Activated effector memory CD4-positive, alpha-beta T cell treated with anti-CD3 and anti-CD28 coated beads, Interleukin-2, amount 50 U/mL, for 16 hours (primary cell): ENCODE measurements at places on chromosomes 7 and 10.

- no peak for DNase-seq
Measured at GRCh38 chr7:44987996-44988395, 9.2 kb upstream of the MYO1G start.

DNA sequence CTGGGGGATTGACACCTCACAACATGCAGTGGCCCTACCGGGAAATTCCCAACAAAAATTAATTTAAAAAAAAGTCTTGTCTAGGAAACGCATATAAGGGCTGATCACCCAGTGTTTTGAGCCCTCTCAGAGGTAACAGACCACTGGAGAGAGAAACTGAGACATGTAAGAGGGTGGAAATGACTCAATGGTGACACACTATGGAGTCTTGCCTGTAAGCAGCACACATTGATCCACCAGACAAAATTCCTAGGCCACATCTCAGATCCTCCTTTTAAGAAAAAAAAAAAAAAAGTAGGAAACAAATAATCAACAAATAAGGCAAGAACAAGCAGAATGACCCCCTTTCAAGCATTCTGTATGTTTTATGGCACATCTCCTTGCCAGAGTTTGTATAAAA is 296.2 kb downstream of the MAGI2 start:
- DNase-seq: no peak

GRCh38 chr10:73814896-73815718 is 3.7 kb upstream of the NDST2 start:
- no peak for DNase-seq

- DNase-seq: no peak
Measured at GRCh38 chr7:11689096-11689495, 142.9 kb downstream of the THSD7A start.

DNA sequence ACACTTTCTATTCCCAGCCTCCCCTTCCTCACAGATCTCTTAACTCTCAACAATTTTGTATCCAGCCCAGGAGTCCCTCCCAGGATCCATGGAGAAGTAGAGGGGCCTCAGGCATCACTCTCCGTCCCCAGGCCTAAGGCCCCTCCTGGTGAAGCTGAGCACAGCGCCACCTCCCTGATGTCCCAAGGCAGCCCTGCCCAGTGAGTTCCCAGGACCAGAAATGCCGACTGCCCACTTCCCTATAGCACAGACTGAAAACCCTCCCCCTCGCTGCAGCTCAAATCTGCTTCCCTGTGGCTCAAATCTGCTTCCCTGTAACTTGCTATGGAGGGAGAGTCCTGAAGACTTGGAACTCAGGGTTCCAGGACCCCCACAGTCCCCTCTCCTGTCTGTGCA is 35.6 kb downstream of the YKT6 start:
- DNase-seq: no peak

DNA sequence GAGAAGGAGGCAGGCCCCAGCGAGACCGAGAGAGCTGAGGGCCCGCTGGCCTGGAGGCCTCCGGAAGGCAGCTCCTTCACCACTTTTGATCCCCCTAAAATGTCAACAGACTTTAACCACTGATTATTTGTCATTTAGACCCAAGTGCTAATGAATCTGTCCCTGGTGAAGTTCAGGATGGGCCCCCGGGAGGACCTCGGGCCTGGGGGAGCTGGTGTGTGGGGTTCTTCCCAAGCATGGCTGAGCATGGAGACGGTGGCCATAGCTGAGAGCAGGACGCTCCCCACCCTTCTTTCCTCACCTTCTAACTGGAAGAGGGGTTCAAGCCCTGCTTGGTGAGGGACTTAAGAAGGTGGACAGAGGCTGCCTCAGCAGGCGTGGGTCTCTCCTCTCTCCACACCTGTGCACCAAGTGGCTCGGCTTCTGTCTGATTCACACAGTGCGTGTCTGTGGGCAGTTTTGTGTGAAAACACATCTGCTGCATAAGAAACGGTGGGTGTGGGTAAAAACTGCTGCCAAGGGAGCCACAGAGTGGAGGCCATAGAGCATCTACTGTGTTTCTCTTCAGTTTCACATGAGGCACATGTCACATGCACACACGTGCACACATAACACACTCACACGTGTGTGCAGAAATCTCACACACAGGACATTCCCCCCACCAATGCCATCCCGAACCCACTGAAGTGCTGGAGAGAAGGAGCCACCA is 53.5 kb upstream of the VIPR2 start:
- no peak for DNase-seq

- no peak for DNase-seq
Measured at GRCh38 chr10:20835335-20835734, 61.8 kb downstream of the NEBL start.

- no peak for DNase-seq
Measured at GRCh38 chr10:32298075-32298812, 48.7 kb downstream of the EPC1 start.

DNA sequence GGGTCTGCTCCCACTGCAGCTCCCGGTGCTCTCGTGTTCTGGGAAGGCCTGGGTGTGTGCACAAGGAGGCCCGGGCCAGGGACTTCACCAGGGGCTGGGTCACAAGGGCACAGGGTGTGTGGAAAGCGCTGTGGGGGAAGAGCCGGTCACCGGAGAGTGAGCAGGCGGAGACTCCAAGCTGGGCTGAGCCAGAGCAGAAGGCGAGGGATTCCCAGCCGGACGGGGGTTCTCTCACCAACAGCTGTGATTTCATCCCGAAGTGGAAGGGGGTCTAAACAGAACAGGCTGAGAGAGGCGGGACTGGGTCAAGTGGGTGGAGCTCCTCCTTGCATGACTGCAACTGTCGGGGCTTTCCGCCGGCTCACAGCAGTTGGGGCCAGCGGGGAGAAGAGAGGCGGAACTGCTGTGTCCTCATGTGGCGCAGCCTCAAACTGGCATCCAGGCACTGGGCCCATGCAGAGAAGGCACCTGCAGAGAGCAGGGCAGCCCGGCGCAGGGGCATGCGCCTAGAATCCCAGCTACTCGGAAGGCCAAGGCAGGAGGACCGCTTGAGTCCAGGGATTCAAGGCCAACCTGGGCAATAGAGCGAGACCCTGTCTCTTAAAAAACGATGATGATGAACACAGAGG is 7.6 kb upstream of the ORAI2 start:
- peak; percentile 94 for DNase-seq

GRCh38 chr10:49679480-49679893 is at the start of gene C10orf53:
Gene C10orf53 (plus strand): TSS chr10:49679651. CDS start chr10:49679698, 47 bp downstream.
- DNase-seq: no peak

- DNase-seq: no peak
Measured at GRCh38 chr7:25895792-25896171, 256.2 kb upstream of the NFE2L3 start.

- DNase-seq: no peak
Measured at GRCh38 chr10:47059606-47060311, 148.5 kb downstream of the PTPN20 start.

GRCh38 chr10:52019656-52020055 is 294.4 kb upstream of the DKK1 start:
- DNase-seq: no peak

- no peak for DNase-seq
Measured at GRCh38 chr10:96556003-96556402, 30.8 kb downstream of the TM9SF3 start.

GRCh38 chr7:131642429-131642828 is 86.0 kb upstream of the PODXL start:
- no peak for DNase-seq

GRCh38 chr10:43100366-43100765 is 23.5 kb downstream of the RET start:
- no peak for DNase-seq

DNA sequence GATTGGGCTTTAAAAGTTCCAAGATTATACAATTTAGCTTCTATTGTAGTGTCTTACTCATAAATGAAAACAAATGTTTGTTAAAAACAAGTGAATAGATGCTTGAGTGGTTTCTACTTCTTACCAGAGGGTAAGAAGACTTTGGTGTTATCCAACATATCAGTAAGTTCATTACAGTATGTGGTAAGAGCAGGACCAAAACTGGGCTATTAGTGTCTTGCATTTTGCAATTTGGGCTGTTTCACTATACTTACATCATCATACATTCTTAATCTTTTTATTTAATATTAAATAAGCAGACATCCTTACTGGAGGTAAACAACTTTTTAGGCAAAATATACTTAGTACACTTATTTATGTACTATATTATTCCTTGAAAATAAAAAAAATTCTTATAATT is 248.4 kb upstream of the HGF start:
- DNase-seq: no peak

DNA sequence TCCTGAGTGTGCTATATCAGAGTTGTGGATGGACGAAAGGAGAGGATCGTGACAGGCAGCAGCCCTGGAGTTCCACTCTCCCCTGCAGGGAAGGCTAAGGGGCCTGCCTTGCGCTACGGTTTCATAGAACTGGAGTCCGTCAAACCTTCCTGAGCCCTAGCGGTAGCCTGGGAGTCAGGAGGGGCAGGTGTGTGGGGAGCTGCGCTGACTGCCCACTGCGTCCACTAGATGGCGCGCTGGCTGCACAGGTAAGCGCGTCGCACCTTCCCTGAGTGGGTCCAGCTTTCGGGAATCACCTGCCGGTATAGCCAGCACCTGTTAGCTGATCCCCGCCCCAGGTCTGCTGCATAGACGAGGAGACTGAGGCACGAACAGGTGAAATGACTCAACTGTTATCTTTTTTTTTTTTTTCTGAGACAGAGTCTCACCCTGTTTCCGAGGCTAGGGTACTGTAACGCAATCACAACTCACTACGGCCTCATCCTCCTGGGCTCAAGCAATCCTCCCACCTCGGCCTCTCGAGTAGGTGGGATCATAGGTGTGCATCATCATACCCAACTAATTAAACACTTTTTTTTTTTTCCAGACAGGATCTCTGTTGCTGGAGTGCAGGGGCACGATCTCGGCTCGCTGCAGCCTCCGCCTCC is 20.2 kb upstream of the BAIAP2L1 start:
- DNase-seq: peak; percentile 86

DNA sequence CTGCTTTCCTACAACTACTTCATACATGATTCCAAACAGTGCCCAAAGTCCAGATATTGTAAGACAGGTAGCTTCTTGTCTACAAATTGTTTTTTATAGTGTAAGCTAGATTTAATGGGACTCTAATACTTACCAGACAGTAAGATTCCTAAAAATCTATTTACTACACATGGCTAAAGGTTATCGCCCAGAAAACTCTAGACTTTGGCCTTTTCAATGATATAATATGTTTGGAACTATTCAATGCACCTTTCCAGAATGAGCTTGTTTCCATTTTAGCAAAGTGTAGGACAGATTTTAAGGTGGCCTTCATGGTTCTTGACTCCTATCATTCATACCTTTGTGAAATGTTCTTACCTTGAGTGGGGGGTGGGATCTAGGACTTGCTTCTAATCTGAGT is 951.0 kb downstream of the SORCS1 start:
- DNase-seq: no peak

DNA sequence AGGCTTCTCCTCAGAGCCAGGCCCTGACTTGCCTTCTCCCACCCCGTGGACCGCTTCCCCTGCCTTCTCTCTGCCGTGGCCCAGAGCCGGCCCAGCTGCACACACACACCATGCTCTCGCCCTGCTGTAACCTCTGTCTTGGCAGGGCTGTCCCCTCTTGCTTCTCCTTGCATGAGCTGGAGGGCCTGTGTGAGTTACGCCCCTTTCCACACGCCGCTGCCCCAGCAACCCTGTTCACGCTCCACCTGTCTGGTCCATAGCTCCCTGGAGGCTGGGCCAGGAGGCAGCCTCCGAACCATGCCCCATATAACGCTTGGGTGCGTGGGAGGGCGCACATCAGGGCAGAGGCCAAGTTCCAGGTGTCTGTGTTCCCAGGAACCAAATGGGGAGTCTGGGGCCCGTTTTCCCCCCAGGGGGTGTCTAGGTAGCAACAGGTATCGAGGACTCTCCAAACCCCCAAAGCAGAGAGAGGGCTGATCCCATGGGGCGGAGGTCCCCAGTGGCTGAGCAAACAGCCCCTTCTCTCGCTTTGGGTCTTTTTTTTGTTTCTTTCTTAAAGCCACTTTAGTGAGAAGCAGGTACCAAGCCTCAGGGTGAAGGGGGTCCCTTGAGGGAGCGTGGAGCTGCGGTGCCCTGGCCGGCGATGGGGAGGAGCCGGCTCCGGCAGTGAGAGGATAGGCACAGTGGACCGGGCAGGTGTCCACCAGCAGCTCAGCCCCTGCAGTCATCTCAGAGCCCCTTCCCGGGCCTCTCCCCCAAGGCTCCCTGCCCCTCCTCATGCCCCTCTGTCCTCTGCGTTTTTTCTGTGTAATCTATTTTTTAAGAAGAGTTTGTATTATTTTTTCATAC is 38.0 kb downstream of the LIMK1 start:
- DNase-seq: no peak

- DNase-seq: no peak
Measured at GRCh38 chr7:70131817-70132216, 533.5 kb downstream of the AUTS2 start.

GRCh38 chr10:33566426-33566825 is 232.0 kb upstream of the NRP1 start:
- no peak for DNase-seq

DNA sequence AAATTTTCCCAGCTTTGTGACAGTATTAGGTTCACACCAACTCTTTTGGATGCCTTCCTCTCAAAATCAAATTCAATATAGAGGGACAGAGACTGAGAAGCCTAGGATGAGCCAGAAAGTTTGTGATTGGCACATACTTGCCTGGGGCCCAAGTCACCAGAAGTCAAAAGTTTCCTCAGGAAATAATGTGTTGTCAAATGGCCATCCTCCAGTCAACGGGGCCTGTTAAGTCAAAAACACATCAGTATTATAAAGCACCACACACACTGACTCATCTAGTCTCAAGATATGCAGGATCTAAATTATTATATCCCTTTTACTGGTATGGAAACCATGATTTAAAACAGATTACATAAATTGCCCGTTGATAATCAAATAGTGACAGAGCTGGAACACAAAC is 158.1 kb downstream of the AHR start:
- no peak for DNase-seq

GRCh38 chr7:50681432-50682045 is 101.2 kb downstream of the GRB10 start:
- DNase-seq: no peak

- DNase-seq: no peak
Measured at GRCh38 chr7:12488341-12488740, 82.2 kb upstream of the SCIN start.

GRCh38 chr10:105656856-105657255 is 1015.8 kb downstream of the SORCS3 start:
- DNase-seq: no peak

- no peak for DNase-seq
Measured at GRCh38 chr10:33276282-33276923, 58.1 kb downstream of the NRP1 start.

DNA sequence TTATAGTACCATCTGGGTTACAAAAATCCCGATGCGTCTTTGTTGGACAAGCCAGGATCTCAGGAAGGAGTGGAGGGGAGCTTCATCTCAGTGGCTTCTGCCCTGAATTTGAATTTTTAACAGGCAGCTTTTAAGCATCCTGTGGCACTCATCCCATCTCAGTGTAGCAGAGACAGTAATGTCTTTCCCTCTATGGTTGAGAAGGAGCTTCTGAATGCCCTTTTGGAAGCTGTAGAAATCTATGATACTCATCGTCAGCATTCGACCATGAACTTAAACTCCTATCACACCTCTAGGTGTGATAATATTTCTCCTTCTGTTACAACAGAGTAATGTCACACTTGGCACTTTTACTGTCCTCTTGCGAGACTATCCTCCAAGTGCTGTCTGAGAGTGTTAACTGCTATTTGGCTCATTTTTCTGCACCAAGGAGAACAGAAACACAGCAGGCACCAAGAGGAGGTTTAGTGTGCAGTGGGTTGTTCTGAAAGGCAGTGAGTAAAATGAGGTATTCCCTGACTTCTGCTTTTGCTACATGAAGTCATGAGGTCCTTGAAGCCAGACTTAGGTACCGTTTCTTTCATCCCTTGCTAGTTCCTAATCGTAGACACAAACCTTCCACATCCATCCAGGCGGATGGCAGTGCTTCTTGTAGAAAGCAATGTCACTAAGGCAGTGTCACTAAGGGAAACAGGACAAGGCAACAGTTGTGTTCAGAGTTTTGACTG is 177.4 kb downstream of the CELF2 start:
- DNase-seq: no peak
